ENCODE measurements at places on chromosomes 3 and 15.
A peak's percentile ranks its signal among the peaks of the same experiment; 100 is the strongest.

DNA sequence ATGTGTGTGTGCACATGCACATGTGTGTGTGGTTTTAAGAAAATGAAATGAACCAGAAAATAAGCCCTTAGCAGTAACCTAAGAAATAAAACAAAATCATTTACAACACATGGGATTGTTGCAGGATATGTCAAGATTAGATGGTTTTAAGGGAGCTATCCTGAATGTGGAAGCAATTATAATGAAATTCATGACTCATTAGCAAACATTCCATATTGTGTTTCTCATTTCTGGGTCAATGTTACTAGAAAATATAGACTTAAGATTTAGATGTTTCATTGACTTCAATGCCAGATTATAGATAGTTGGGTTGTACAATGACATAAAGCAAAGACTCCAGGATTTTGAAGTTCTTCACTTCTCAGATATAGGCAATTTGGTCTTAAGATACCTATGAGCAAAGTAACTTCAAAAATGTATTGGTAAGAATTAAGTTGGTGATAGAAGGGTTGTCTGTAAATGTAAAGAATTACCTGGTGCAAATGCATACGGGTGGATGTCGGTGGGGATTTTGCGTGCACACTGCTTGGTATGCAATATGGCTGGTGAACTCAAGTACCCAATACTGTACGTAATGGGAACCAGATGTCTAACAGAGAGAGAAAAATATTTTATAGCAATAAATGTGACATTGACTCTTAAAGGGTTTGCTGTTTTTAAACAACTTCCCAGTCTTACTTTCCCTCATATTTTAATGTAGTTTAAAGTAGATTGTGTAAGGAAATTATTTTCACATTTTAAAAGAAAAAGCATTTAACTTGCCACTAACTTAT lies 53.9 kb upstream of the NR2F2 start:
- no peak for DNase-seq

- DNase-seq = no peak
Measured at GRCh38 chr3:31536497-31536896, 3.8 kb downstream of the STT3B start.

DNA sequence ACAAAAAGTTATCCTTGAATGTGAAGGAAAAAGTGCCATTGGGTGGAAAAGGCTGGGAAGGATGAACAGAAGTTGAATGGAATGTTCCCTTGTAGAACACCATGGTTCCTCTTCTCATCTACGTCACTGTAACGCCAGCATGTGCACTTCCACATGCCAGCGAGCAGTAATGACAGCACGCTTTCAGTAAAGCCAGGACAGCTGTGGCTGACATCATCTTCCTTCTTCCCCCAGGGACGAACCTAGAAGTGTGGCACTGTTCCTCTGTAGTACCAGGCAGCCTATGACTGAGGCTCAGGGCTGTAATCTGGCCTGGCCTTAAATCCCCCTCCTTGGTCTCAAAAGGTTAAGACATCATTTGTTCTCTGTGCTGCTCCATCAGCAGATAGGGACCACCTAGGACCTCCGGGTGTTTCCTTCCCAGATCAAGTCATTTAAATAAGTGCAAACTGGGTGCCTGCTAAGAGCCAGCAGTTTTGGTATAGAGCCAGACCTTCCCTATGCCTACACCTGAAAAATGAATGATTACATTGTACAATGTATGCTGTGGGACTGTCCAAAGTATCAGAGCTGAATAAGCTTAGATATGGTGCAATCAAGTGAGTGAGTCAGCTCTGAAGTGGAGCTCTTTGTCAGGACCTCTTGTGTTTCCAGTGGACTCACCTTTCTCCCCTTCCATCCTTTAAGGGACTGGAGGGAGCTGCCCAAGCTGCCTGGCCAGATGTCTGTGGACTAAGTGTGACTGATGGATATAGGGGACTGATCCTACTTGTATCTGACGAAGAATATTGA lies 5.6 kb upstream of the SRPRB start:
- DNase-seq = peak; percentile 18

DNA sequence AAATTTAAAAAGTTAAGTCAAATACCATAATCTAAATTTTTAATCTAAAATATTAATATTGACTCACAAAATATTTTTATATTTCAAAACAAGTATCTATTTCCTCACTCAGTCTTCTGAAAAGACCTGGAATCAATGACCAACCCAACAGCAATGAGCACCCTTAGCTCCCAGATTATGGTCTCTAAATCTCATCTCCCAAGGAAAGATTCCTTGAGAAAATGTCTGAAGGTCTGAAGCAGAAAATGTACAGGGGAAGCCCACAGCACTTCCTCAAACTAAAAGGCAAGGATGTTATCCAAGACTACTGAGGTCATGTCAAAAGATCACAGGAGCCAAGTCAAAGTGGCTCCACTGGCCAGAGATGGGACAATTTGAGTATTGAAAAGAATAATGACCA lies 51.0 kb upstream of the SLCO2A1 start:
- no peak for DNase-seq

DNA sequence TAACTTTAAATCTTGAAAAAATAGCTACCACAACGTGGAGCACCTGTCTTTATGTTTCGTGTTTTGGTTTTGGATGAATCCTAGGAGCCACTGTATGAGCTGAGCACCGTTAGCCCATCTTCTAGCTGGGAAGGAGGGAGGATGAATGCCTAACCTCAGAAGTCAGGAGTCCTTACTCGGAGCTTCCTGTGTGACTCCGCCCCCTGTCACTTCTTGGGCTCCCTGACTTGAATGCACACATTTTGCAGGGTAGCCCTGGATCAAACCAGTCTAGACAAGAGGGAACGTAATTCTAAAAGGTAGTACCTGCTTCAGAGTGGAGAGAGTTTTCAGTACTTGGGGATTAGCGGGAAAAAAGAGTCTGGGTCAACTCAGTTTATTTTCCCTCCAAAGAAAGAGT lies 5.3 kb downstream of the GABRA5 start:
- DNase-seq = no peak

GRCh38 chr15:67750371-67750770 lies 74.9 kb upstream of the SKOR1 start:
- DNase-seq = no peak

DNA sequence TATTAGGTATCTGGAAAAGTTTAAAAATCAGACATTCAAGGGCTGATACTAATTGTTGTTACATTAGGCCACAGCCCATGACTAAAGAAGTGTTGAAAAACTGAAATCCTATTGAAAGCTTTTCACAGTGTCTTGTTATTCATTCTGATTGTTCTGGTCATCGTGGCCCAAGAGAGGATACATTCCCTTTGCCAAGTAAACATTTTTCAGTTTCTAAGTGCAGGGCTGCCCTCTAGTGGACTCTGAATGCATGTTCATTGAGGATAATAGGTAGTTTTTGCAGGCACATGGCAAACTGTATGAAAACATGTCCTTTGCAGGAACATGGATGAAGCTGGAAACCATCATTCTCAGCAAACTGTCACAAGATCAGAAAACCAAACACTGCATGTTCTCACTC lies 181.1 kb downstream of the MYRIP start:
- DNase-seq = peak; percentile 47

Data from BE2C (cell line).